Right forelimb (tissue), 1 donor: ENCODE measurements at places on chromosomes 5 and 9.

DNA sequence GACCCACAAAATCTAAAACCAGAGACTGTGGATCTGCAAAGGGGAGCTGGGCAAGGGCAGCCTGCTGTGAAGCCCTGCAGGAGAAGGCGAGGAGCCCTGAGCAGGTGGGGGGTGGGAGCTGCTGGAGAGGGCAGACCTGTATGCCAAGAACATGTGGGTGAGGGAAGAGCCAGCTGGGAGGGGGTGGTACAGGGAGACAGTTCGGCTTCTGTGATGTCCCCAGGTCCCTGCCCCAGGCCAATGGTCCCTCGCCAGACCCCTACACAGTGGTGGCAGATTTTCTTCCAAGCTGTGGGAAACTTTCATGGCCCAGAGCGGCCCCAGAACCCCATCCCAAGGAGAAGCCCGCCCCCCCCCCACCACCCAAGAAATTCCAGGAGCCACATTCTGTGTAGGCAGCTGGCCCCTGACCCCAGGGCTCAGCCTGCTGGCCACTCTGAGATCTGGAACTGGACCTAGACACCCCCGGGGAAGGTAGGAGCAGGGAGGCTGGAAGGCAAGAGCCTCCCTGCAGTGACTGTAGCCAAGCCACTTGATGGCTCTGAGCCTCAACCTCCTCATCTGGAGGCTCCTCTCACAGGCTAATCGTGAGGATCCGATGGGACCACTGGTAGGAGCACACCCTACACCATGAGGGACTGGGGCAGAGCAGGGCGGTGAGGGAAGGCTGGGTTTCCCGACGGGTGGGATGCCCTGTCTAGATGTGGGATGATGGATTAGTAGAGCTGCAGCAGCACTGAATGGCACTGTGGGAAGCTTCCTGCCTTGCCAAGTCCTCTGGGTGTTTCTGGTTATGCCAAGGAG lies 22.6 kb upstream of the CSF1R start:
- DNase-seq = no peak

- DNase-seq = no peak
Observed at GRCh38 chr5:156119692-156120091, 207.3 kb upstream of the SGCD start.

DNA sequence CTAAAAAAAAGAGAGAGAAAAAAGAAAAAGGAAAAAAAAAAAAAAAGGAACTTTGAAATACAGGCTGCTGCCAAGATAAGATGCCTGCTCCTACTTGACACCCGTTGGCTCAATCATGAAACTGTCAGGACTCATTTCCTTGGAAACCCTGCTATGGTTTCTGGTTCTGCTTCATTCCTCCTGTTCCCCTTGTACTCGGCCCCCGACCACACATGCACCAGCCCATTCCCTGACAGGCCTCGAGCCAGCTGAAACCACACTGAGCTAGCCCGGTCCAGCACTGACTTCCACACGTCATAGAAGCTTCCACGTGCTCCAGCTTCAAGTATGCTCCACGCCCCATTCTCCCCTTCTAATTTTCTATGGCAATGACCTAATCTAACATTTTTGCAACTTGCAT lies 93.2 kb downstream of the MYO10 start:
- no peak for DNase-seq

GRCh38 chr5:9545992-9546851 lies at the start of gene SEMA5A:
TSS of gene SEMA5A (minus strand) at chr5:9546075. CDS start at chr5:9379946, 166,129 bp downstream.
- peak; percentile 93 for DNase-seq

GRCh38 chr5:79827159-79827629 lies 137.6 kb downstream of the CMYA5 start:
- no peak for DNase-seq

GRCh38 chr5:157997991-157998504 lies 139.1 kb upstream of the CLINT1 start:
- DNase-seq = no peak

DNA sequence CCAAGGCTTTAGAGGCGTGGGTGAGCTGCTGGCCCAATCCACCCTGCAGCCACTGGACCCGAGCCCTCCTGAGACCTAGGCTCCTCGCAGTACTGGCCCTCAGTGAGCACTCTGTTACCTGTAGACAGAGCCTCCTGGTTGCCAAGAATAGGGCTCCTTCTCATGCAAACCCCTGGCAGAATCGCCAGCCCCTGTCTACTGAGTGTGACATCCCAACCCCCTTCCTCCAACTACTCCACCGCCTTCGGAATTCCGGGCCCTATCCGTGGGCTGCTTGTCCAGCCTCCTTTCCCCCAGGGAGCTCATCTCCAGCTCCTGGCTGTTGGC lies 23.8 kb upstream of the COL5A1 start:
- DNase-seq = no peak

- no peak for DNase-seq
Observed at GRCh38 chr9:35308316-35308715, 146.5 kb downstream of the UNC13B start.

GRCh38 chr5:32044939-32045338 lies 129.2 kb downstream of the GOLPH3 start:
- DNase-seq = no peak

DNA sequence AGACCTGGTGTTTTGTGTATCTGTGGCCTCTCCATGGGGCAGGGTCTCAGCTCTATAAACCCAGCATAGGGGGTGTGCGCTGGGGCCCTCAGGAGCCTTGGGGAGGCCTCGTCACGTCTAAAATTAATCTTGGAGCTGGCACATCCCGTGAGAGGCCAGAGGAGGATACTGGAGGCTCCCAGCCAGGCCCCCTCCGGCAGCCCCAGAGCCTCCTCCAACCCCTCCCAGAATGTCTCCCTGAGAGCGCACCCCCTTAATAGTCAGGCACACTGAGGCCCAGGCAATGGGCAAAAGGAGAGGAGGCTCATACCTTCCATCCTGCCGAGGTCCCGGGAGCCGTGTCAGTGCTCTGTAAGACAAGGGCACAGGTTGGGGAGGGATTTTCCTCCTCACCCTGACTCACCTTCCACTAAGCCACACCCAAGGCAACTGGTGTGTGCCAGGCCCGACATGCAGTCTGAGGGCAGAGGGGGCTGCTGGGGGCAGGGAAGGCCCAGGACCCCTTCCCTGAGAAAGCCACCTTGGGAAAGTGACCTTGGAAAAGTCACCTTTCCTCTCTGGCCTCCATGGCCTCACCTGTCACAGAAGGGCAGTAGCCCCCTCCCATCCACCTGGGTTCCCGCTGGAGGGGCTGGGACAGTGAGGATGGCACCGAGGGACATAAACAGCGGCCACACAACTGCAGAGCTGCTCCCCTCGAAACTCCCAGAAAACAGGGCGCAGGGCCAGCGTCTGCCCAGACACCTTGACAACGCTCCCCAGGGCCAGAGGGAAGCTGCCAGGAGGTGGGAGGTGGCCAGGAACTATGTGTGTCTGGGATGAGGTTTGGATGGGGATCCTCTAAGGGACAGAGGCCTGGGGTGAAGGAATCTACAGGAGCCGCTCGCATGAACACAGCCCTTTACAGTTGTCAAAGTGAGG lies 2.9 kb downstream of the AK1 start:
- no peak for DNase-seq

DNA sequence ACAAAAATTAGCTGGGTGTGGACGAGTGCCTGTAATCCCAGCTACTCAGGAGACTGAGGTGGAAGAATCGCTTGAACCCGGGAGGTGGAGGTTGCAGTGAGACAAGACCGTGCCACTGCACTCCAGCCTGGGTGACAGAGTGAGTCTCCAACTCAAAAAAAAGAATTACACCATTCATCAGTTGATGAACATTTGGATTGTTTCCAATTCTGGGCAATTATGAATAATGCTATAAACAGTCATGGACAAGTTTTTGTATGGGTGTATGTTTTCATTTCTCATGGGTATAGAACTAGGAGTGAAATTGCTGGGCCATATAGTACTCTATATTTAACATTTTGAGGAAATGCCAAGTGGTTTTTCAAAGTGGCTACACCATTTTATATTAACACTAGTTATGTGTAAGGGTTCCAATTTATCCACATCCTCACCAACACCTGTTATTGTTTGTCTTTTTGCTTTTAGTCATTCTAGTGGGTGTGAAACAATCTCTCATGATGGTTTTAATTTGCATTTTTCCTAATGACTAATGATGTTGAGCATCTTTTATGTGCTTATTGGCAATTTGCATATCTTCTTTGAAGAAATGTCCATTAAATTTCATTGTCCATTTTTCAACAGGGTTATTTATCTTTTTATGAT lies 9.0 kb upstream of the CCDC125 start:
- DNase-seq = no peak

DNA sequence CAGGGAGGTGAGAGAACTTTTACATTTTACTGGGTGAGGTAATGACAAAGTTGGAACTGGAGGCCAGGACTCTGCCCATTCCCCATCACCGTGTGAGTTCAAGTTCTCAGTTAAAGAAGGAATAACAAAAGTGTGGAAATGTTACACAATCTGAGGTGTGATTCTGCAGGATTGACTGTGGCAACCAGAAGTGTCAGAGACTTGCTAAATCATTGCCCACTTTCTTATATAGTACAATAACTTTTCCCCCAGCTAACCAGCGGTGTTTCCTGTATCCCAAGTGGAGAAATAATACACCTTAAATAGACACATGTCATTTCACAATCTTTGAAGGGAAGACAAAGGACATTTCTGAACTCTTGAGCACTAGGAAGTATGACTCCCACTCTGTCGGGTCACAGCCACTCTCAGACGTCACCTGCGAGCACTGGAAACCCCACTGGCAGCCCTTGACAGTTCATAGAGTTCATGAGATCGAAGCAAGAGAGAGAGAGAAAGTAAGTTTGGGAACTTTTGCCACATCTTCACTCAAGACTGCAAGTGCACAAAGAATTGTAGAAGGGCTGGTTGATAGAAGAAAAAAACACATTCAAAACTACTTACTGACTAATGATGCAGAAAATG lies 28.4 kb downstream of the PAX5 start:
- no peak for DNase-seq

DNA sequence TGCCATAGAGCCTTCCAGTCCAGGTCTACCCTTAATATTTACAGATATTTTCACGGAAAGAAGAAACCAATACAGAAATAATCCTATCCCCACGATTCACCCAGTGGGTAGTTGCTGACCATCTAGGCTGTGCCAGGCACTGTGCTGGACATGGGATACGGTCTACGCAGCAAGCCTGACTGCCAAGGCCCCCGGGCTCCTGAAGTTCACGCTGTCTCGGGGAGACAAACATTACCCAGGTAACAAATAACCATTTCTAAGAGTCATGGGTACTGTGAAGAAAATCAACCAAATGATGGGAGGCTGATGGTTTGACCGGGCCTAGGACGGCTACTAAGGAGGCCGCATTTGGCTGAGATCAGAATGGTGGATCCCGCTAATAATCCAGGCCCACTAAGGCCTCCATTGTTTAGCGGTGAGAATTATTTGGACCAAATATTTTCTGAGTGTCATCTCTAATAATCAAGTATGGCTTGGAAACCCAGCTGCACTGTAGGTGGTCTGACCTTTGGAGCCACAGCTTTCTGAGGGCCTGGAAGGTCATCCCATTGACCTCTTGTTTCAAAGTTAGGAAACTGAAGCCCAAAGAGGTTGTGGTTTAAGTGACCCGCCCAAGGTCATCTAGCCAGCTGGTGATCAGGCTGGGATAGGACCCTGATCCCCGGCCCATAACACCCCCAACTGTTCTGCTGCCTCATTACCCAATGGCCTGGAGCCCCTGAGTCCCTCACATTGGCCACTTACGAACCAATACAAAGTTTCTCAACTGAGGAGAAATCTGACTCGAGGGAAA lies 82.4 kb downstream of the AK8 start:
- no peak for DNase-seq

DNA sequence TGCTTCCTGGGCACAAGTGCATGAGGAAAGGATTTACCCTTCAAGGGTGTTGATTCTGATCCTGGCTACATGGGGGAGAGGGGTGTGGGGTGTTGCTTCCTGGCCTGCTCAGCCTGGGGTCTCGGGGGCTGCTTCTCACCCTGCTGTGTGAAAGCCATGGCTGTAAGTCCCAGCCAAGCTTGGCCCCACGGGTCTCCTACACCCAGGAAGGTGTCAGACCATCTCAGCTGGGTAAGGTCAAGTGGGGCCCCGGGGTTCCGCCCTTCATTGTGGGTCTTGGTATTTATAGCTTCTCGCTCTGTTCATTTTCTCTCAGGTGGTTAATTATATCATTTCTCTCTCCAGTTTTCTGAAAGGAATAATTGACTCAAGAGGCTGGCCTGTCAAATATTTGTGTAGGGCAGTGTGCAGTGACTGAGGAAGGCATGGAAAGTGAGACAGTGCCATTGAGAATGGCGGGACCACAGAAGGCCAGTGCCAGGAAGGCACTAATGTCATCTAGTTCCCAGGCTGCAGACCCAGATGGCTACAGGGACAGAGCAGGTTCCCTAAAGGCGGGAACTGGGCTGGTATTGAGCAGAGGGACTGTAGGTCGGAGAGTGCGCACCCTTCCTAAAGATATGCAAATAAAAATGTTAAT lies 126.0 kb downstream of the FOXD1 start:
- no peak for DNase-seq

DNA sequence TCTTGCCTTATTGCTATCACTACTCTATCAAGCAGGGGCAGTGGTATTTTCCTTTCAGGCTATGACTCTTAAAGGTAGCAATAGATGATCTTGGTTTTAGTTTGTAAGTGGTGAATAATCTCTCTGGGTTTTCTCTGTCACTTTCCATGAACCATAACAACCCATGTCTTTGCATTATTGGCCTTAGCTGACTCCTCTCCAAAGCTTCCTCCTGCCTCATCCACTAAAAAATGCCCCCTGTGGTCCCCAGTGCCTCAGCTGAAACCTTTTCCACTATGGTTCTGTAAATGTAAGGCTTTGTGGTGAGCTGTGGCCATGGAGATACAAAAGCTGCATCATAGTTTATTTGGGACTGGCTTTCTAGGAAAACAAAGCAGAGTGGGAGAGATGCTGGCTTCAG lies 128.8 kb downstream of the GPBP1 start:
- no peak for DNase-seq

GRCh38 chr5:81140441-81140840 lies 92.7 kb upstream of the CKMT2 start:
- DNase-seq = peak; percentile 78

DNA sequence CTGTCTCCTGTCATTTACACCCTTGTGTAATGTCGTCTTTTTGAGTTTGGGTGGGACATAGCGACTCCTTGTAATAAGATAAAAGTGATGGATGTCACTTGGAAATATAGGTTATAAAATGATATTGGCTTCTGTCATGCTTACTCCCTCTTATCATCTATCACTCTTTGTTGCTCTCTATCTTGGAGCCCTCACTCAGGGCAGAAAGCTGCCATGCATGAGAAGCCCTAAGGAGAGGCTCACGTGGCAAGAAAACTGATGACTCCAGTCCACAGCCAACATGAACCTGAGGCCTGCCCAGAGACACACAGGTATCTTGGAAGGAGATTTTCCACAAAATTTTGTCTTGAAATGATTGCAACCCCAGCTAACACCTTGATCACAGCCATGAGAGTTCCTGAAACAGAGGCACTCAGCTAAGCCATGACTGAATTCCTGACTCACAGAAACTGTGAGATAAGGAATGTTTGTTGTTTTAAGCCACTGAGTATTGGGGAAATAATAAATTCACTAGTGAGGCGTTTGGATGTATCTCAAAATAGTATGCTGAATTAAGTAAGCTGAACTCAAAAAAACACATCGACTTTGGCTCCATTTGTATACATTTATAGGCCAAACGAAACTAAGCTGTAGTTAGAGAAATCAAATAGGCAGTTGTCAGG lies 216.7 kb downstream of the CDH18 start:
- no peak for DNase-seq

GRCh38 chr5:112063856-112064255 lies 306.9 kb upstream of the NREP start:
- no peak for DNase-seq

- no peak for DNase-seq
Observed at GRCh38 chr5:167918184-167918812, 373.1 kb upstream of the WWC1 start.
